ENCODE measurements at places on chromosomes 6 and 20.

- no peak for DNase-seq
Observed at GRCh38 chr6:25777031-25777430, 22.5 kb downstream of the SLC17A4 start.

- DNase-seq, result no peak
Observed at GRCh38 chr6:144566868-144567615, 281.9 kb downstream of the UTRN start.

GRCh38 chr20:11077226-11077625, 403.4 kb upstream of the JAG1 start:
- DNase-seq, result no peak

DNA sequence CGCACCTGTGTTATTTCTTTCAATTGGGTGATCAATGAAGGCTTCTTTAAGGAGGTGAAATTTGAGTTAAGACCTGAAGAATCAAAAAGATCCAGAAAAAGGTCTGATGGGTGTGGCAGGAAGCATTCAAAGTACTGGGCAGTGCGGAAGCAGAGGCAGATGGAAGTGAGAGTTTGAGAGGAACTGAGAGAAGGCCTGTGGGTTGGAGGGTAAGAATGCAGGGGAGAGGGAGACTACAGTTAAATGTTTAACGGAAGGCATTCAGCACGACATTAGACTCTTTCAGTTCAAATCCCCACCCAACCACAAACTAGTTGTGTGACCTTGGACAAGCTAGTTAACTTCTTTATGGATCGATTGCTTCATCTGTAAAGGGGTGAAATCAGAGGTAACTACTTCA, 50.5 kb upstream of the GCM1 start:
- no peak for DNase-seq

GRCh38 chr20:36629719-36630681, 16.0 kb downstream of the SLA2 start:
- DNase-seq, result peak; percentile 13

DNA sequence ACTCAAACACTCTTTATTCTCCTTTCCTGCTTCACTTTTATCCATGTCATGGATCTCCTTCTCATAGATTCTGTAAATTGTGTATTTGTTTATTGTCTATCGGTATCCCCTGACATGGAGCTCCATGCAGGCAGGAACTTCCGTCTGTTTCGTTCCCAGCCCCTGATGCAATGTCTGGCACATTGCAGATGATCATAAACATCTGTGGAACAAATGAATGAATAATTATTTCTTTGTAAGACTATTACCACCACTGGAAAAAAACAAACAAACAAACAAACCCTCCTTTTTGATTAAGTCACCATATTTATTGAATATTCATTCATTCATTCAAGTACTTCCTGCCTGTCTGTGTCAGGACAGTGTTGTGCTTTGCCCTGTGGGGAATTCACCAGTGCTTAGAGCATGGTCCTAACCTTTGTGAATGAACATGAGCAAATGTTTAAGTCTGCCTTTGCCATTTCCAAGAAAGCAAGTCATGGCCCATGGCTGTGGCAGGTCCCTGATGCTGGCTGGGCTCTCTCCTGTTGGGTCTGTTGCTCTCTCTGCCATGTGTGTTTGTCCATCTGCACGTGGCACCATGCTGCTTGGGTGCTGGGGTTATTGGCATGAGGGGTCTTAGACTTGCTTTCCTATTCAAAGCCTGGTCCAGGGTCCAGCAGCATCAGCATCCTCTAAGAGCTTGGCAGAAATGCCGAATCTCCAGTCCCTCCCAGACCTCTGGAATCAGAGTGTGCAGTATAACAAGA, 47.5 kb upstream of the NAA20 start:
- no peak for DNase-seq

DNA sequence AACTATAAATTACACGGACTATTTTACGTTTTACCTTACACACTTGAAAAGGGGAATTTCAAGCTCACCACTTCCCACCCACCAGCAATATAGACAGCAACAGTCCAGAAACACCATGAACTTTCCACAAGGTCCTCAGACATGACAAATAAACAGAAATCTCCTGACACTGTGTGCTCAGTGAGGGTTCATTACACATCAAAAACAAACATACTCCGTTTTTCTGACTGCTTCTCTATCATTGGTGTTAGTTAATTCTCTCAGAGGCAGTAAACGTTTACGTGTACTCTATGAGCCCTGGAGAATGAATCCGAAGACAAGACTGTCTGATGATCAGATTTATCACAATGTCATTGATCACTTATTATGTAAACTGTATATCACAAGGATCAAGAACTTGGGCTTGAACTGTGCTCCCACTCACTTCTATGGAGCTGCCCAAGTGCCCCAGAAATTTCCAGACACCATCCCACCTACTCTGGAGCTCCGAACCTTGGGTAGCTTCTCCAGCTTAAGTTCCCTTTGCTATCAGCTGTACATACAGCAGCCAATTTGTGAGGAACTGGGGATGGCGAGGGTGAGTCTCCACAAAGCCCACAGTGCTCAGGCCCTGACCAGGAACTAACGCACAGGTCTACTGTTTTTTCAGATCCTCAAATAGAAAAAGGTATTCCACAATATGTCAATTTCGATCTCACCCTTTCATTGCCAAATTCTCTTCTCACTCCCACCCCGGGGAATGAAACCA, 86.0 kb downstream of the ALDH8A1 start:
- no peak for DNase-seq

- no peak for DNase-seq
Observed at GRCh38 chr6:121522771-121523386, 87.4 kb downstream of the GJA1 start.

- DNase-seq, result no peak
Observed at GRCh38 chr6:110476046-110476849, at the start of gene SLC22A16. Gene SLC22A16, minus strand, starts transcription at chr6:110476613. Its CDS starts 39 bp downstream, at chr6:110476574.

DNA sequence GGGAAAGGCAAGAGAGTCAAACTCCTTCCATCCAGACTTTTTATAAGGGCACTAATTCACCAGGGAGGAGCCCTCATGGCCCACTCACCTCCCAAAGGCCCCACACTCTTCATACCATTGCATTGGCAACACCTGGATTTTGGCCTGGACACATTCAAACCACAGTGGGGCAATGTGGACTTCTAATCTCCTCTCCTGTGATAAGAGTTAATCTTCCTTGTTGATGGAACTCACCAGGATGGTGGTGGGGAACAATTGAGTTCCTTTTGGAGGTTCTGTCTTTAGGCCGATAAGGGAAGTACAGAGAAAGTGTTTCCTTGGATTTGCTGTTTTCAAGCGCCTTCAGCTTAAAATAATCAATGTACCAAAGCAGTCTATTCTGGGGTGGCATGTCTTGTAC, 268.7 kb downstream of the CD83 start:
- no peak for DNase-seq

DNA sequence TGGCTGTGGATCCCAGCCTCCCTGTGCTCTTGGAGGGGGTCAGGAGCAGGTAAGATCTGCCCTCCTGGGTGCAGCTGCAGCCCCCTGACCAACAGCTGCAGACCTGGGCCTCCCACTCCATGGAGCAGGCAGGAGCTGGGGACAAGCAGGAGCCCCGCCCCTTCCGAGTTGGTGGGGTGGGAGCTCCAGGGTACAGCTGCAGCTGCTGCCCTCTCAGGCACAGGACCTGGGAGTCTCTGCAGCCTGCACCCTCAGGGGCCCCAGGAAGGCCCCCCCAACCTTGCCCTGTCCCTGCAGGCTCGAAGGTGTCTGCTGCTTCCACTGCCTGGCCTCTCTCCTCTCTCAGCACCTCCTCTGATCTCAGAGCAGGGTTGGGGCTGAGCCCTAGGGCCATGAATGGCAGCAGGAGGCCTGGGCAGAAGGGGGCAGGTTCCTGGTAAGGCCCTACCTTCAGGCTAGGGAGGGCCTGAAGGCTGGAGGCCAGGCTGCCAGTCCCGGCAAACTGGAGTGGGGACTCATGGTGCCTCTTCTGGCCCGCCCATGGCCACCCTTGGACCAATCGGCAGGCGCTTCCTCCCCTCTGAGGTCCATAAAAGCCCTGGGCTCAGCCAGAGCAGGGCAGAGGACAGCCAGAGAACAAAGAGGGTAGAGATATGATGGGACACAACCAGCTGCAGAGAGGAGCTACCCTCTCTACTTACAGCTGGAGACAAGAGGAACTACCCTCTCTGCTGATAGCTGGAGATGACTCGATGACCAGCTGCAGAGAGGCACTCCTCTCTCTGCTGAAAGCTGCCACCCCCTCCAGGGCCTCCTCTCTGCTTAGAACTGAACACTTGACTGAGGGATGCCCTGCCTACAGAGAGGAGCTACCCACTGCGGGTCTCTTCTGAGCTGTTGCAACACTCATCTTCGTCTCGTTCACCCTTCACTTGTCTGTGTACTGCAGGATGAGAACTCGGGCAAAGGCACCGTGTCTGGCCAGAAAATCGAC, 7.8 kb upstream of the PACSIN1 start:
- DNase-seq, result no peak

- no peak for DNase-seq
Observed at GRCh38 chr6:121664158-121664557, 228.7 kb downstream of the GJA1 start.

DNA sequence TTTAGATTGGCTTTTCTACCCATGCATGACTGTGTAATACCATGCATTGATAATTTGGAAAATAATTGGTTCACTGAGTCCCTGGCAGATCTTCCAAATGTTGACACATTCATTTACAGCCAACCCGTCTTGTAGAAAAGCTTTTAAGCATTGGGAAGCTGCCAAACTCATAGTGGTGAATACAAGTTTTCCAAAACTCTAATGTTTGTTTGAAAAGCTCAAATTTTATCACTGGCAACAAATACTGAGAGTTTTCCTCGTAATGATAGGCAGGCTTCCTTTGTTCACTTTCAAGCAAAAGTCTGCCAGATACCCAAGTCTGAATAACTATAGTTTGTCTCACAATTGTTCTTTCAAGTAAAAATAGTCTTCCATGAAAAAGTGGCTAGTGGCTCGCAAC, 143.0 kb downstream of the FIG4 start:
- no peak for DNase-seq

- no peak for DNase-seq
Observed at GRCh38 chr6:73989428-73989827, 293.4 kb downstream of the CD109 start.

Measured in stimulated activated CD4-positive, alpha-beta T cell treated with anti-CD3 and anti-CD28 coated beads, Interleukin-15, amount 100 ng/mL, for 1 hour (primary cell).